ENCODE measurements at places on chromosomes 7 and 10. TPM values are rescaled to one million over a fixed set of nuclear protein-coding genes. Genes with fewer than 3 reads are reported as not detected.

GRCh38 chr10:78045237-78045636 lies 11.6 kb downstream of the RPS24 start:
- DNase-seq: peak; percentile 44

GRCh38 chr10:34786464-34786863 lies 28.6 kb downstream of the PARD3 start:
- no peak for DNase-seq

DNA sequence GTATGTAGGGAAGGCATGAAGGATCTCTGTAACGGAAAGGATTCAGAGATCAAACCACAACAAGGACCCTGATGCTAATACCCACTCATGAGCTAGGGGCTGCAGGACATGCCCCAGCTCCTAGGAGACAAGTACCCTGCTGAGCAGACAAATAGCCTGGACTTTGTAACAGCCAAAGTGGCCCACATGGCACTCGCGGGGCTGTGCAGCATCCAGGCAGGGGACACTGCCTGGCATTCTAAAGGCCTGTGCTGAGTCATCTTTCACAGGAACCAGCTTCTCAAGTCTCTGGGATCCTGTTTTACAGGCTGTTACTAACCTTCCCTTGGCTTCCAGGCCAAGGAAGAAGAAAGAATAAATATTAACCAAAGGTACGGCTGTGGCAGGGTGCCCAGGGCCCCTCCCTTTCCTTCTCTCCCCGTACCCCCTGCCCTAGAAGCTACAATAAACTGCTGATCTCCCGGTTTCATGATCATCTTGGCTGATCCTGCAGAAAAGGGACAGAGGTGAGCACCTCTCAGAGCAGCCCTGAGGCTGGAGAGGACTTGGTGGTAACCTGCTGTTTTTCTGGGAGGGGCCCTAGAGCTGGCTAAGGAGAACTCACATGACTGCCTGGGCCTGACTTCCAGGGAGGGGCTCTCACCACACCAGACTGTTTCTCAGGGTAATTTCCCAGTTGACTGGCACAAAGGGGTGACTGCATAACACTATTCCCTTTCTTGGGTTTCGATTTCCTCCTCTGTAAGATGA lies 4.2 kb upstream of the RPEL1 start:
- no peak for DNase-seq

DNA sequence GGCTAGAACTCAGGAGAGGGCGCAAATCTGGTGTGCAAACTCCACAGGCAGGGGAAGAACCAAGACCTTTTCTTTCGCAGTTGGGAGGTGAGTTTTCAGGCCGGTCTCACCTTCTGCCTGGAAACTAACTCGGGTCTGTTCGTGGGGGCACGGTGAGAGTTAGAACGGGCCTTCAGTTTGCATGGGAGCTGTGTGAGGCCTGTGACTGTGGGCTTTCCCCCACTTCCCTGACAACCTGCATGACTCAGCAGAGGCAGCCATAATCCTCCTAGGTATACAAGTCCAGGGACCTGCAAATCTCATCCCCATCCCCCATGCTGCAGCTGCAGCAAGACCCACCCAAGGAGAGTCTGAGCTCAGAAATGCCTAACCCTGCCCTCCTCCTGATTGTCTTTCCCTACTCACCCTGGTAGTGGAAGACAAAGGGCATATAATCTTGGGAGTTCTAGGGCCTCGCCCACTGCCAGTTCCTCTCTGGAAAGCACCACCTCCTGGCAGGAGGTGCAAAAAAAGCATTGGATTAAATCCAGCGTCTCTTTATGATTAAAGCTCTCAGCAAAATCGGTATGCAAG lies 194.9 kb upstream of the ETV1 start:
- DNase-seq: no peak

GRCh38 chr7:103447073-103447960 lies 1.3 kb upstream of the SLC26A5 start:
- DNase-seq: peak; percentile 39

ODAD2 gene
- total RNA-seq: not detected

PRKAG2 gene
- 33.7 TPM for total RNA-seq

DNA sequence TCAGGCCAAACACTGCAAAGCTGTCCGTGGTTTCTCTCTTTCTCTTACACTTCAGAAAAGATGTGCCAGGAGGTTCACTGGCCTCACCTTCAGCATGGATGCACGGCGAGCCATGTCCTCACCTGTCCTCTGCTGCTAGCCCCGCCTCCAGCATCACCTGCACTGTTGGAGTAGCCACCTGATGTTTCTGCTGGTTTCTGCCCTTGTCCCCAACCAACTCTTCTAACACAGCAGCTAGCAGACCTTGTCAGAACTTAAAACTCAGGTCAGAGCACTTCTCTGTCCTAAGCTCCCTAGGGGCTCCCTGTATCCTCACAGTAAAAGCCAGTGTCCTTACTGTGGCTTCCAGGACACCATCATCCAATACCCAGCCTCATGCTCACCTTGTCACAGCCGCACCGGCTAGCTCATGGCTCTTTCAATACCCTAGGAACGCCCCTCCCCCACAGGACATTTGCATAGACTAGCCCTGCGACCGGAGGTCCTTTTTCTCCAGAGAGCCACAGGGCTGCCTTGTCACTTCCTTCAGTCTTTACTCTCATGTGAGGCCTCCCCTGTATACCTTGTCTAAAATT lies 15.2 kb downstream of the PALD1 start:
- no peak for DNase-seq

PLPP4 gene
- not detected for total RNA-seq

- no peak for DNase-seq
Measured at GRCh38 chr7:151683615-151684407, 164.1 kb upstream of the RHEB start.

DNA sequence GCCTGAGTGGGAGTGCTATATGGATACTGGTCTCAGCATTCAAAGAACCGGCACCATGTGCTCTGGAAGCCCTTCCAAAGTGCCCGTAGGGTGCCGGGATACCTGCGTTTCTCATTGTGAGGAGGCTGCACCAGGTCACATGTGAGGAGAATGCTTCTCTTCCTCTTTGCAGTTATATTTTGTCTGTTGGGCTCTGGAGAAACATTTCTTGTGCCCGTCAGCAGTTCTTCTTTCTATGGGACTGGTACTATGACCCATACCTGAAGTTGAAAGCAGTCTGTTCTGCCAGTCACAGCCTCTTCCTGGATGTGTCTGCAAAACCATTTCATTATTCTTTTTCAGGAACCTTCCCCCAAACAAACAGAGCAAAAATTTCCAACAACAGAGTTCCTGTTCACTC lies 465.0 kb downstream of the SUGCT start:
- no peak for DNase-seq

AOC1 gene
- not detected for total RNA-seq

DNA sequence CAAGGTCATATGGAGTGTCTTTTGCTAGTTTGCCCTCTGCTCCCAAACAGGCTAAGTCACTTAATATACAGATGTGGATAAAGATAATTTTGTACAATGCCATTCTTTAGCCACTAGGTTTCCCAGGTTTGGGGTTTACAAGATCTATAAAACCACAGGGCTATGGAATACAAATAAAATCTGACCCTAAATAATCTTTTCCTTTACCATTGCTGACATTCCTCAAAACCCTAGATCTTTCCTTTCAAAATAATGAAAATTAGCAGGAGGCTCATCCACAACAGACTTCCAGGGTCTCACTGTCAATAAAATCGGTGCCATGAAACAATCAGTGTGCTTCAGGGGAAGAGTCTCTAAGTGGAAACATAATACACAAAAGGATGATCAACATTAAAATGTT lies 148.4 kb downstream of the CPEB3 start:
- DNase-seq: no peak

- DNase-seq: no peak
Measured at GRCh38 chr7:19104811-19105210, 12.6 kb downstream of the TWIST1 start.

GRCh38 chr10:132164761-132165278 lies 21.9 kb upstream of the DPYSL4 start:
- no peak for DNase-seq

ABCB4 gene
- not detected for total RNA-seq

- no peak for DNase-seq
Measured at GRCh38 chr10:70090013-70090412, 37.4 kb downstream of the MACROH2A2 start.

GRCh38 chr10:61898435-61898778 lies 3.1 kb upstream of the ARID5B start:
- no peak for DNase-seq

- DNase-seq: no peak
Measured at GRCh38 chr7:131720703-131721102, 164.3 kb upstream of the PODXL start.

DNA sequence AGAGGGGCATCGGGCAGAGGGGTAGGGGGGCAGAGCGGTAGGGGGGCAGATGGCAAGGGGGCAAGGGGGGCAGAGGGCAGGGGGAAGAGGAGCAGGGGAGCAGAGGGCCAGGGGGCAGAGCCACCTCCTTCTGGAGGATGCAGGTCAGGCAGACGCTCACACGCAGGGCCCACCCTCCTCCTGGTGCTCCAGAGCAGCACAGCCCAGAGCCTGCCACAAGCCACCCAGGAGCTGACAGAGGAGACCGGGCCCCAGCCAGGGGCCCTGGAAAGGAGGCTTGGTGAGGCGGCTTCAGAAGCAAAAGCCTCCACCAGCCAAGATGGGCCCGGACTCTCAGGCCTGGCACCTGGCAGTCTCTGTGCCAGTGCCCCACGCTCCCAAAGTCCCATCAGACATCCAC lies 13.1 kb downstream of the MAD1L1 start:
- no peak for DNase-seq

- DNase-seq: no peak
Measured at GRCh38 chr10:121459622-121460453, 138.4 kb downstream of the FGFR2 start.

GRCh38 chr10:11725912-11726311 lies 16.3 kb upstream of the ECHDC3 start:
- DNase-seq: no peak

PCDH15 gene
- not detected for total RNA-seq
